ENCODE measurements at places on chromosomes 1 and 21.

- peak; percentile 81 for DNase-seq
Measured at GRCh38 chr1:40630488-40631223, 34.8 kb downstream of the RIMS3 start.

DNA sequence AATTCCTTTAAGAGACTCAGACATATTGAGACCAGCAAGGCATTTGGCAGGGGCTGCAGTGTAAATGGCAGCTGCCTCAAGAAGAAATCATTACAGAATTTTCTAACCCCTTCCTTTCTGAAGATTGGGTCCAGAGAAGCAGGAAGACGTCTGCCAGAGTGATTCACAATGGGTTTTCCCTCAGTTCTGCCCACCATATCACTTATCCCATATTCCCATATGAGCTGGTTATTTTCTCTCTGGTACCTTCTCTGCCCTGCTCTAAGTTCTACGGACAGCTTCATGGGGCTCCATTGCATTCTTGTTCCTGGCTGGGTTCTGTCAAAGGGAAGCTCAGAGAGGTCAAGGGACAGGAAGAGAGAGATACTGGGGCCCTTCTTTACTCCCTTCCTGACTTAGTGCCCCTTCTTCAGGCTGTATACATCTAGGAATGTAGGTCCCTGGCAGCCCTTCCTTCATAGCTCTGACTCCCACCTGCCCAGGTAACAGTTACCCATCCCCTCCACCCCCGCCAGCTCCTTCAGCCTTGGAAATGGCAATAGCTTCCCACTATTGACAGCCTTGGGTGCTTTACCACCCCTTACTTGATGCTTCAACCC lies 420.6 kb upstream of the DAB1 start:
- DNase-seq: no peak

DNA sequence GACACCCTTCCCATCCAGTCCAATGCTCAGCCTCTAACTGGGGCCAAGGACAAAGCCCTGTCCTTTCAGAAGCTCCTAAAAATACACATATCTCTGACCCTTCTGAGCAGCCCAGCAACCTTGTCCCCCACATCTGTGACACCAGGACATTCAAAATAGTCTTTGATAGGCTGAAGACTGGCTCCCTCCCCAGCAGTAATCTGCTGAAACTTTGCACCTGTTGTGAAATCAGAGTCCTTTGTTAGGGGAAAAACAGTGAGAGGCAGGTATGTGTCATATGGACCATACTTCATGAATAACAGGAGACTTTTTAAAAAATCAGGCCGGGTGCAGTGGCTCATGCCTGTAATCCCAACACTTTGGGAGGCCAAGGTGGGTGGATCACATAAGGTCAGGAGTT lies 82.4 kb upstream of the VAMP3 start:
- DNase-seq: no peak

- DNase-seq: no peak
Measured at GRCh38 chr1:1199141-1199960, 7.0 kb downstream of the TNFRSF18 start.

- no peak for DNase-seq
Measured at GRCh38 chr1:208837242-208837641, 593.1 kb upstream of the PLXNA2 start.

DNA sequence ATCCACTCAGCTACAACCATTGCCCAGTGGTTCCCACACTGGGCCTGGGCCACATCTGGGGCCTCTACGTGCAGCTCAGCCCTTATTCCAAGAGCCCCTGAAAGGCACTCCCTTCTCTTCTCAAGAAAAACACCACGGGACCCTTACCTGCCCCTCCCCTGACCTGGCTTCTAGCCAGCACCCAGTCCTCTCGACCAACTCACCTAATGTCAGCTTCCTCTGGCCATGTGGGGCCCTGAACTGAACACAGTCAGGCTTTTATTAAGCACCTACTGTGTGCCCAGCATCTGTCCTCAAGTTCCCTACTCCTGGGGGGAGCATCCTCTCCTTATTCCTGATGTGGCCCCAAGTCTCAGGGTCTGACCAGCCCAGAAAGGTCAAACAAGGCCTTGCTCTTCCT lies 208.4 kb downstream of the MATN1 start:
- DNase-seq: no peak

- DNase-seq: no peak
Measured at GRCh38 chr1:114286960-114287359, 133.3 kb upstream of the SYT6 start.

DNA sequence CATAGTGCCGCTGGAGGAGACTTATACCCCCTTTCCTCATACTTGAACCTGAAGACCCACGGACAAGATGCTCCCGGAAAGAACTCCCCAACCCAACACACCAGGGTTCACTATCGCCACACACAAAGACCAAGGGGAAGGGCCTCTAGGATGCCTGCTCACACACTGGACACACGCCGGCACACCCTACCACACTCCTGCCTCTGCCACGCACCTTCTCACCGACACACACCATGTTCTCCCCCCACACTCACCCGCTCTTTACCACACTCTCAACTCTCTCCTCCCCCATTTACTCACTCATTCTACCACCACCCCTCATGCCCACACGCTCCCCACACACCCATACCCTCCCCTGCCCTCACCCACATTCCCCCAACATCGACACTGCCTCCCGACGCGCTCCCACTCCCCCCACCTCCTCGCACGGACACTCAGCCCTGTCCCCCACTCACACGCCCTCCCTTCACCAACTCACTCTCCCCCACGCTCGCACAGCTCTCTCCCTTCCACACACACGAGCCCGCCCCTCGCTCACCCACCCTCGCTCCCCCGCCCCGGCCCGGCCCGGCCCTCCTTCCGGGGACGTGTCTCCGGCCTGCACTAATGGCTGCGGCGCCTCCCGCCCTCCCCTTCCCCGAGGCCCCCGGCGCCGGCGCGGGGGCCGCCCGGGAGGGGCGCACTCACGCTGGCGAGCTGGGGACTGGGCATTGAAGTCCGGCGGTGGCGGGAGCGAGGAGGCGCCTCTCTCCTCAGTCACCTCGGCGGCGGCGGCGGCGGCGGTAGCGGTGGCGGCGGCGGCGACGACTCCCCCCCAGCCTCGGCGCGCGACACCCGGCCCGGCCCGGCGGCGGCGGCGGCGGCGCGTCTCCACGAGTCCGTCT lies 626 bp downstream of the PTP4A2 start:
- DNase-seq: peak; percentile 53

GRCh38 chr1:69436151-69436550 lies 131.6 kb upstream of the LRRC7 start:
- no peak for DNase-seq

DNA sequence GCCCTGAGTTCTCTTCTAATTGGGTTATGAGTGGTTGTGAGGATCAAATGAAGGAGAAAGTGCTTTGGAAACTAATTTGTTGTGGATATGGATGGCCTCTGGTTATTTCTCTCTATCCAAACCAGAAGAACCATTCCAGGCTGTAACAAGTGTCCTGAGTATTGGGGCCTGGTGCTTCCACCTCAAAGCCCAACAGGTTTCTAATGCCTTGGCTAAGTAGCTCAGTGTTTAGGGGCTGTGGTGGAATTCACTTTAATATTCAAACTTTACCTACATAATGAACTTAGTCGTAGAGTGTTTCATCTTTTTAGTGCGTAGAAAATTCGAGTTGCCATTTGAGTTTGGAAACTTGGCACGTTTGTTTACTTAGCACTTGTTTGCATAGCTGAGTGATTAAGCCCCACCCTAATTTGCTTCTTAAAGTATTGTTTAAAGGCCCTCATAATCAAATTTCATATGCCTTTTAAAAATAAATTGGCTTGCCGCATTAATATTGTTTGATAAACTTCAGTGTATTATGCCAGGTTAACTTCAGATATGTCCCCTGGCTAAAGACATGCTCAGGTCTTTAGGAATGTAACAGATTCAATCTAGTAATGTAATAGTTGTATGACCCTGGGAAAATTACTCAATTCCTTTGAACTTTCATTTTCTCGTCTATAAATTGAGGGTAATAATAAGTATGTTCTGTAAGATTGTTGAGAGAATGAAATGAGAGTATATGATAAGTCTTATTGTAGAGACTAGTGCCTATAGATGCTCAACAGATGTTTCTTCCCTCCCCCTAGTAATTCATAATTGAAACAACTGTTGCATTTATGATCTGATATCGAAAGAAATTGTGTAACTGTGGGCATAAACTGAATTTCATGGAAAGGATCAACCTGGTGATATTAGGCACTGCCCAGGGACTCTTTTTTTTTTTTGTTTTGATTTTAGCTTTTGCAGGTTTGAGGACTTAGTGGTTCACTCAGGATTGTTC lies 1.6 kb downstream of the AGO4 start:
- no peak for DNase-seq

- no peak for DNase-seq
Measured at GRCh38 chr1:238345837-238346236, 455.1 kb upstream of the ZP4 start.

DNA sequence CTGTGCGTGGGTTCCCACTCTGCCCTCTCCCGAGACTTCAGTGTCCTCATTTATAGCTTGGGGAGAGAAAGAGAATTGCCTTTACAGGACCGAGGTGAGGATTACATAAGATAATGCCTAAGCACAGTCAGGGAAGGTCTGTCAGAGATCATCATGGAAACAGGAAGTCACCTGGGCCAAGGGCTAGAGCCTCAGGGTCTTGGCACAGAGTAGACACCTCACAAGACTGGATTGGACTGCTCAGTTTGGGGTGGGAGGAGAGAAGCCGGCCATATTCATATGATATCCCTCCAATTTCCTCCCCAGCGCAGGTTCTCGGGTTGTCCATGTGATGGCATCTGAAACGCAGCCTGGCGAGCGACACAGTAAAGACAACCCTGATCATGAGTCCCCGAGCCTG lies 3.8 kb downstream of the CNR2 start:
- no peak for DNase-seq

GRCh38 chr1:69858534-69858933 lies 290.8 kb downstream of the LRRC7 start:
- no peak for DNase-seq

DNA sequence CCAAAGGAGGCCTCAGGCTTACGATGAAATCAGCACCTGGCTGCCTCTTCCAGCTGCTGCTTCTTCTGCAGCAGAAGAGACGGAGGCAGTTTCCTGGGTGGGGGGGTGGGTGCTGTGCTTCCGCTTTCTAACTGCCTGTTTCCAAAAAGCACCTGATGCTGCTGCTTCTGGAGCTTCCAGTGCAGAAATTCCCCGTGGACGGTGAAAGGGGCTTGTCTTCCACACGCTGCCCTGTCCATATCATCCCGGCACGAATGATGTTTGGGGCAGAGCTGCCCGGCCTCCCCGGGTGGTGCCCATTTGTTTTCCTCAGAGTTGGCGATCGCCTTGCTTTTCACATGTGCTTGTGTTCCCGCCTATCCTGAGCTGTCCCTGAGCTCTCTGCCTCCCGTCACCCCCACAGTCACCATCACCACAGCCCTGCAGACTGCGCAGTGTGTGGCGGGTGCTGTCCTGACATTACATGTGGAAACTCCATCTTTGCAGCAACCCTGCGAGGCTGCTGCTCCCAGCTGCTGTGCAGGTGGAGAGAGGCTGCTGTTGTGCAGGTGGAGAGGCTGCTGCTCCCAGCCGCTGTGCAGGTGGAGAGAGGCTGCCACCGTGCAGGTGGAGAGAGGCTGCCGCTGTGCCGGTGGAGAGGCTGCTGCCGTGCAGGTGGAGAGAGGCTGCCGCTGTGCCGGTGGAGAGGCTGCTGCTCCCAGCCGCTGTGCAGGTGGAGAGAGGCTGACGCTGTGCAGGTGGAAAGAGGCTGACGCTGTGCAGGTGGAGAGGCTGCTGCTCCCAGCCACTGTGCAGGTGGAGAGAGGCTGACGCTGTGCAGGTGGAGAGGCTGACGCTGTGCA lies 1.8 kb downstream of the TTLL10 start:
- DNase-seq: peak; percentile 7

DNA sequence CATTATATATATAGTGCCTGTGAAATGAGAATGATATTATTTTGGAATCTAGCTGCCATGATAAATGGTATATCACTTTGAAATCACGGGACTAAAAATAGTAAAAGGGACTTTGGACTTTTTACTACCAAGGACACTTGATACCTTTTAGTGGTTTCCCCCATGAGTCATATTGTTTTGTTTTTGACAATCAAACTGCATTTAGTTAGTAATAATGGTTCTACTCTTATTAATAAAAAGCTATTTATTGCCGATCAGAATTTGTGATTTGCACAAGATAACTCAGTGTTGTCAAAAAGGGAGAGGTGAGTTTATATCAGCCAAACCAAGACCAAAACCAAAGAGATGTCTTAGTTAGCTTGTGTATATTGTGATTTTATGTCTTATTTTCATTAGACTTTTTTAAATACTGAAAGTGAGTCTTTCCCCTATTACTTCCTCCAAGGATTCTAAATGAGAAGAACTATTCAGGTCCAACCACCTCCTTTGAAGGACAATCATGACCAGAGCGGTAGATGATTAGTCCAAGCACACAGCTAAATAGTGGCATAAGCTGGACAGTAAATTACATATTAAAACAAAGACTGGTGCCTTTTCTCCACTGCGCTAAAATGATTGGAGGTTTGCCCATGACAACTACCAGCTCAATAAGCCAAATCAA lies 281.7 kb upstream of the ESRRG start:
- no peak for DNase-seq

- no peak for DNase-seq
Measured at GRCh38 chr1:214648801-214649200, 45.8 kb downstream of the CENPF start.

DNA sequence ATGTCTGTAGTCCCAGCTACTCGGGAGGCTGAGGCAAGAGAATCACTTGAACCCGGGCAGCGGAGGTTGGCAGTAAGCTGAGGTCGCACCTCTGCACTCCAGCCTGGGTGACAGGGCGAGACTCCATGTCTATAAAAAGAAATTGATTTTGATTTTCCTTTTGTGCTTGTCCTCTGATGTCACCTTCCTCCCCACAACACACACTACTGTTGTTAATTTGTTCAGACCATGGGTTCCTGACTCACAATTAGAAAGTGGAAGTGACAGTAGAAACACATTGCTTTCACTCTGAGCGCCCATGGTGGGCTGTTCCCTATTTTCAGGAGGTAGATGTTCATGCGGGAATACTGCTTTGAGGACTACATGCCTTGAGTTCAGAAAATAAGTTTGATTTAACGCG lies 165.5 kb upstream of the KCNJ6 start:
- DNase-seq: no peak

GRCh38 chr1:36096500-36097432 lies 8.1 kb downstream of the ADPRS start:
- DNase-seq: peak; percentile 71

DNA sequence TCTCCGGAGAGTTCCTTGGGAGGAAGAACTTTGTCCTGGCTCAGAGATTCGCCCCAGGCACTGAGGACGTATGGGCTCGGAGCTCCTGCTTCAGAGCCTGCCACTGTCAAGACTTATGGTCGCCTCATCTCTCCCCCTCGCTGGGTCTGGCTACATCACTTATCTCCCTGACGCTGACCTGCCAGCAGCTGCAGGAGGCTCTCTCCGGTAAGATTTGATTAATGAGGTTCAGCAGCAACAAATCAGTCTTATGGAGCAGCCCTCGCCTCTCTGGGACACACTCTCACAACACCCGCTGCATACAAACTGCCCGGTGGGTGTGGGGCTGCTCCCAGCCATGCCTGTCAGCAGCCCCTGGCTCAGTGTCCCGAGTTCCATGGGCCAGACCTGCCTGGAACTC lies 297.8 kb downstream of the RRAGC start:
- DNase-seq: no peak
